ENCODE measurements at places on chromosomes 2 and 18.

GRCh38 chr2:147829106-147829505, 15.7 kb upstream of the ACVR2A start:
- DNase-seq = no peak

DNA sequence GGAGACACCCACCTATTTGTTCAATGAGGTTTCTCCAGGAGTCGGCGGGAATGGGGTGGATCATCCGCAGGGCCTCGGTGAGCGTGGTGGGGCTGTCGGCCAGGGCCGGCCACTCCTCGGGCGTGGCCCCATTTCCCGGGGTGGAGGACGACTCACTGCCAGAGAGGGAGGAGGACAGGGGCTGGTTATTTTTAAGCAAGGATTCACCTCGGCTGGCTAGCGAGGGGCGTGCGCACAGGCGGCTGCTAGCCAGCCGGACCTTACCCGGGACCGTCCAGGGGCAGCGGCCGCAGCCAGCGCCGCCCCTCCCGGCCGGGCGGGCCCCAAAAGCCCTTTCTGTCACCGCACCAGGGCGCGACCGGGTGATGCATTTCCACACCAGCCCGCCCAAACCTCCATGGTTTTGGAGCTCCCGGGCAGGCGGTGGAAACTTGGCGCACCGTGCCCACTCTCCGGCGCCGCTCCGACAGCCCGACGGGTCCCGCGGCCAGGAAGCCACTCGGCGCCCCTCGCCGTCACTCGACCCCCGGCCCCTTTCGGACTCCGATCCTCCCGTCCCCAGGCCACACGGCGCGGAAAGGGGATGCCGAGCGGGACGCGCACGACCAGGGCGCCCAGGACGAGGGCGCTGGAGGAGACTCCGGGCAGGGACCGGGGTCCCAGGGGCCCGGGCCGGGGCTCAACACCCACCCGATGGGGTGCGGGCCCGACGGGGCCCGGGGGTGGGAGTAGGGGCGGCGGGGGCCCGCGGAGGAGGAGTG, 57.1 kb downstream of the SNORC start:
- peak; percentile 30 for DNase-seq

DNA sequence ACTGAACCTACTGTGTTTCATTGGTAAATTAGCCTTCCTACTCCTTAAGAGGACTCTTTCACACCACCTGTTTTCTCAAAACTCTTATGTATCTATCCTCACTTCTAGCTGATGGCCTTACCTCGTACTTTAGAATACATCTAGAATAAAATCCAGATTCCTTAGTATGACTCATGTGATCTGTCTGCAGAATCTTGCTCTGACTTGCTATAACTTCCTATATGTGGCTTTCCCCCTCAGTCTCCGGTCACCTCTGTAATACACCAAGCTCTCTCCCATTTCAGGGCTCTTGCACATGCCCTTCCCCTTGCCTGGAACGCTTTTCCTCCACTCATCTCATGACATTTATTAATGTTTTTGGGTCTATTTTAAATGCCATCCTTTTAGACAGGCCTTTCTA, 95.6 kb upstream of the LHCGR start:
- DNase-seq = no peak

DNA sequence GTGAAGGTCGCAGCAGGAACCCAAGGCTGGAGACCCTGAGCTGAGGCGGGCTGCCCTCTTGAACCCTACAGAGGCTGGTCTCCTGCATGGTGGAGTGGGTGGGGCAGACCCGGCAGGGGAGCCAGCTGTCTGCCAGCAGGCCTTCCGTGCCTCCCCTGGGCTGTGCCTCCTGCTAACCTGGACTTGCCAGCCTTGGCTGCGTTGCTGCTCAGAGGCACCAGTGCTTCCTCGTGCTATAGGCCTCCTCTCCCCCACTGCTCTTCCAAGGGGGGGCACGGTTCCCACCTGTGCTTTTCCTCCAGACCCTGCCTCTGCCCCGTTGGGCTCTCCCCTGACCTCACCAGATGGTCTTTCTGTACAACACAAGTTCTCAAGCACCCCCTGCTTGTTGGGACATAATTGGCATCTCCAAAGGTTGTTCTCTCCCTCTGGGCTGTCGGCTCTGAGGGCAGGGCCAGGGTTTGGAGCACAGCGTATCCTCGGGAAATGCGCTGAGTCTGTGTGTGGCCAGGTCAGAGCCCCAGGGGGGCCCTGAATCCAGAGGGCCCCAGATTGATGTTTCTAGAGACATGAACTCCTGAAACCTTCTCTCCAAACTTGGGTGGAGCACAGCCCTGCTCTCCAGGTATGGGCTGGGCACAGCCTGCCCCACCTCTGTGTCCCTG, 6.7 kb downstream of the ARHGEF4 start:
- DNase-seq = no peak

DNA sequence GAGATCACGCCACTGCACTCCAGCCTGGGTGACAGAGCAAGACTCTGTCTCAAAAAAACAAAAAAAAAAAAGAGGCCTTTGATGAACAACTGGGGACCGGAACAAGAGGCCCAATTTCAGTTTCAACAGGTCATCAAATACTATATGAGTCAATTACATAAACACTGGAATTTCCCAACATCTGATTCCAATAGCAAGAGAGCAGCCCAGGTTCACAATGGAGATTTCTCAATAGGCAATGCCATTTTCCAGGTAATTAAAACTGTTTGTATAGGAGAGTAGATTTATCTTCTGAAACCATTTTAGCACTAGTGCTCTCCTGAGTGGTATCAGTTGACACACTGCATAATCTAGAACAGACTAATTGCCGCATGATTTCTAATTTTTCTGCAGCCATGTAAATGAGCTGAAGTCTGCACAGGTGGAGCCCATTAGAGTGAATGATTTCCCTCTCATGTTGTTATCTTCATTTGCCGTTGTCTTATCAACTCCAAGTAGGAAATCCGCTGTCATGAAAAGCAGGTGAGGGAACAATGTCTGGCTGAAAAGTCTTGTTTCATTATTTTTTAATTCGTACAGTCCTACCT, 264.1 kb upstream of the MEIS1 start:
- no peak for DNase-seq

GRCh38 chr2:120520929-120521912, 175.3 kb downstream of the INHBB start:
- DNase-seq = peak; percentile 61

- DNase-seq = no peak
Observed at GRCh38 chr2:197994751-197995150, 190.4 kb downstream of the PLCL1 start.

DNA sequence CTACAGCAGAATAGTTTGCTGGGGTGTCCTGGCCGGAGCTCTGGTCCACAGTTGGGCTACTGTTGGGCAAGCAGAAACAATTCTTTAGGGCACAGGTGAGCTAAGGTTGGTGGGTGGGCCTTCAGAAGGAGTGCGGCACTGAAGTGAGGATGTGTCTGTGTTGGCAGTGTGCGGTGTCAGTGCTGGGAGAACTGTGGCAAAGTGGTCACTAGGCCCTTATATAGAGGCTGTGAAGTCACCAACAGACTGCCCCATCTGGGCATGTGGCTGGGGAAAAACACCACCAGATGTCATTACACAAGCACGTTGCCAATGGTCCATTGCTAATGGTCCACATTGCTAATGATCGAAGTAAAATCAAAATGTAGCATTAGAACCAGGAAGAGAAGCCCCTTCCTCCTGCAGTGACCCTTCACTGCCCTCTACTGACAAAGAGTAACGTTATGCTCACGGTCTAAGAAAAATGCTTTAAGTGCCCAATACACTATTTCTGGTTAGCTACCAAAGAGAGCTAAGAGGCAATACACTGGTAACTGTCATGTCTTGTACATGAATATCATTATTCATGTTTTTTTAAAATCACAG, 21.3 kb downstream of the SCN1A start:
- DNase-seq = no peak

DNA sequence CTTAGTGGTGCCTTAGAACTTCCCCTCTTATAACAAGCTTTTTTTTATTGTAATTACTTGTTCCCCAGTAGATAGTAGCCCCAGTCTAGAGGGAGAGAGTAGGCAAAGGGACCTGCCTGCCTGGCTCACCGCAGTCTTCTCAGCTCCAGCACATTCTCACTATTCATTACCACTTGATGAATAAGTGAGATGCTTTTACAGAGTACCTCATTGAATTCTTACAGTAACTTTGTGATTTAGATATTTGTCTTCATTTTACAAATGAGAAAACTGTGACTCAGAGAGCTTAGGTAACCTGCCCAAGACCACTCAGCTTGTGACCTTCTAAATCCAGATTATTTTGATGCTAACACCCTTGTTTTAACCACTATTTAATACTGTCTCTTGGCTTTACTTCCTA, 77.8 kb downstream of the CHRNA1 start:
- no peak for DNase-seq

- DNase-seq = no peak
Observed at GRCh38 chr18:36176711-36177110, 10.6 kb upstream of the MOCOS start.

- DNase-seq = no peak
Observed at GRCh38 chr2:10475221-10475722, 27.1 kb upstream of the ODC1 start.

- DNase-seq = no peak
Observed at GRCh38 chr2:236562434-236562833, 7.2 kb upstream of the ACKR3 start.

GRCh38 chr2:24754985-24755705, 38.0 kb downstream of the PTRHD1 start:
- no peak for DNase-seq

GRCh38 chr2:152565884-152566727, 151.2 kb downstream of the PRPF40A start:
- no peak for DNase-seq

DNA sequence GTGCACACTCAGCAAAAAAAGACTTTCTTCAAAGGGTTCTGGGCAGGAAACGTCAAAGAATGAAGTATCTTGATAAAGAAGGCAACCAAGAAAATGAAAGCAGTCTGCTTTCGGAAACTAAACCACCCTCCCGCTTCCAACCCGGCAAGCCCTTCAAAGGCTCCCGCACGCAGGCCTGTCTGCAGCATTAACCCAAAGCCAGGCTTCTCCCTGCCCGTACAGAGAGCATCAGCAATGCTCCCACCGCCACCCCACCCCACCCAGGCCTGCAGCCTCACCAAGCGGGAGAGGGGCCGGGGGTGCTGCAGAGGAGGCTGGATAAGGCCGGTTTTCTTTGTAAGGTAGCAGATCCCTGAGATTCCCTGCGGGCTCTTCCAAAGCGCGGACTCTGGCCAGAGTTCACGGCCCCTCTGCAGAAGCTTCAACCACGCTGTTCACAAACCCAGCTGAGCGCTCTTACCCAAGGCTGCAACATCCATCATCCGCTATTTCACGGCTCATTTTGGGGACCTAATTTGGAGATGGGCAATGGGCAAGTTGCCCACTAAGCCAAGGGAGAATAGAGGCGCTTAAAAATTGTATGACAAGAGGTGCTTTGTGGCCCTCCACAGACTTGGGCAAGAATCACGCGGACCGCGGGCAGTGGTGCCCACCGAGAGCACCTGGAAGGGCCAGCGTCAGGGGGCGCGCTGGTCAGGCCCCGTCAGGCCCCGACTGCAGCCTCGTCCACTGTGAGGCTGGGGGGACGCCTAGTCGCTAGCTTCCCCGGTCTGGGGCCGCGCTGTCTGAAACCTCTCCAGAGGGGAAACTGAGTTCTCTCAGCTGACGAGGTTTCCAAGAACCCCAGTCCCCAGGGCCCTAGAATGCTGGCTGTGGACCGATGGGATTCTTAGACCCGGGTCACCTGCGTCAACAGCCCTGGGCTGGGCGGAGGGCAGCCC, 225.4 kb upstream of the ID2 start:
- peak; percentile 84 for DNase-seq

GRCh38 chr18:25799231-25799630, 291.2 kb downstream of the SS18 start:
- DNase-seq = no peak

DNA sequence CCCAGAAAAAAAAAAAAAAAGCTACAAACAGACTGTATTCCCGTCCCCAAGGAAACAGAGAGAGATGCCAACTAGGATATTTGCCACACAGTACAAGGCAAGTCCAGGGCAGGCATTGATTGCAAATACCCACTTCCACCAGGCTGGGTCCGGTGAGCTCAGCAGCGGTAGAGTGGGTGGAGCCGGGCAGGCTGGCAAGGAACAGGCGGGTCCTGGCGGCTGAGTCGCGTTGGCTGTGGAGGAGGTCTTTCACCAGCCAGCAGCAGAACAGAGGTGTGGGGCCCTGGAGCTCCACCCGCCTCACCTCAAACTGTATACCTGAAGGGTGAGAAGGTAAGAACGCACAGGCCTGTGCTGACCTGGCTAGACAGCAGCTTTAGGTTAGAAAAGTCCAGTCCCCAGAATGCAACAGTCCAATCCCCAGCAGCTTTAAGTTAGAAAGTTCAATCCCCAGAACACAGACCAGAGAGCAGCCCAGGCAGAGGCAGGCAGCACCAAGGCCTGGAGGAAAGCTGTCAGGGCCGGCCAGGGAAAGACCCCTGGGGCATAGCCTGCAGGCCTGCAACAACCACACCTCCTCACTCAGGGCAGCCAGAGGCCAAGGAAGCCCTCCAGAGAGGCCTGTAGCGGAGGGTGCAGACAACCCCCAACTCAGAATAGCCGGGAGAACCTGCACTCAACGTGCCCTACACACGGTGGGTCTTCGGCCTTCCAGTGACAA, 21.9 kb upstream of the MTERF4 start:
- peak; percentile 29 for DNase-seq

DNA sequence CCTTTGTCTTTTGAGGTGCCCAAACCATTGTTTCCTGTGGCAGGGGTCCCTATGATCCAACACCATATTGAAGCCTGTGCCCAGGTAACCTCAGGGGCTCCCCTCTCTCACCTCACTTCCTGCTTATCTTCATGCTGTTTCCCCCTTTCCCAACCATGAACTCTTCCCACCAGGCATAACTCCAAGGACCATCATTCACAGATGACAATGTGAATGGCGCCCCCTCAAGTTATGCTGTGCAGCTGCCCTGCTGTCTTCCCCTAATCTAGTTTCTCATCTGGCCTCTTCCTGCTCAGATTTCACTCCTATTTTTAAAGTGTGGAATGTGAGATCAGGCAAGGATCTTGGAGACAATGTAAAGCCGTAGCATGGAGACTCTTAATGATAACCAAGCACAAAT, 1.4 kb downstream of the GMPPA start:
- DNase-seq = no peak

DNA sequence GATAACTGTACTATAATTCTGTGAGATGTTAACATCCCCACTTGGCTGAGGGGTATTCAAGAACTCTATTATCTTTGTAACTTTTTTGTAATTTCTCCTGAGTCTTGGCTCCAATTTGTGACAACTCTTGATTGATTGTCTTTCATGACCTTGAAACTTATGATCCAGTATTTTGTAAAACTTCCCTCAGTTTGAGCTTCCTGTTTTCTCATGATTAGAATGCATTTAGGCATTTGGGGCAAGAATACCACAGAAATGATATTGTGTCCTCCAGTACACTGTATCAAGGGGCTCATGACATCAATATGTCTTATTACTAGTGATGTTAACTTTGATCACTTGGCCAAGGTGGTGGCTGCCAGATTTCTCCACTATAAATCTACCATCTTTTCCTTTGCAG, 37.4 kb downstream of the PNO1 start:
- DNase-seq = no peak

DNA sequence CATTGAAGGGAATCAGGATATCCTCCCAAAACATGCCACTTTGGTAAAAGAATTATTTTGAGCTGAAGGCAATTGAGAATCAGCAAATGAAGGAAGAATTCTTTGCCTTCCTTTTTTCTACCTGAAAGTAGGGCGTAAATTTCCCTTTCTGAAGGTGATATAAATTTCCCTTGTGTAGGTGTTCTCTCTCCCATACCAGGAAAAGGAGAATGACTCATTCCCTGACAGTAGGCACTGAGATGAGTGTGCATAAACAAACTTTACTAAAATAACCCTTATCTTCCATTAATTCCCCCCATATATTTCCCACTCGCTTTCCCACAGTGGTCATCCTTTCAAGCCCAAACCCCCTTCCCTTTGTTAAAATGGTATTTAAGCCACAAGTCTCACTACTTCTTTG, 1339.0 kb downstream of the LRP1B start:
- DNase-seq = no peak

GRCh38 chr18:26547646-26548414, 523 bp downstream of the KCTD1 start:
- peak; percentile 75 for DNase-seq

Data from activated naive CD4-positive, alpha-beta T cell treated with anti-CD3 and anti-CD28 coated beads, Interleukin-2, amount 10 ng/mL, durations not matched to agents 7 days and 5 days (primary cell).